B cell (primary cell): ENCODE measurements at places on chromosomes 6 and 20. TPM values are rescaled to one million over a fixed set of nuclear protein-coding genes. Genes with fewer than 3 reads are reported as not detected.

Gene SLC44A4
- not detected in 2 replicates for total RNA-seq

- no peak for DNase-seq
Observed at GRCh38 chr6:109853951-109854350, 124.2 kb upstream of the GPR6 start.

Gene KIAA1755
- not detected in 2 replicates for total RNA-seq

Gene NKAPL
- total RNA-seq, result 0.52 and 0.66 TPM in 2 replicates

Gene HLA-DRA
- total RNA-seq, result 2,785 and 2,881 TPM in 2 replicates

- no peak for DNase-seq
Observed at GRCh38 chr6:55775029-55775318, 100.4 kb downstream of the BMP5 start.

GRCh38 chr6:121826156-121826810, 390.8 kb downstream of the GJA1 start:
- DNase-seq, result no peak

- DNase-seq, result no peak
Observed at GRCh38 chr6:21881969-21882465, 288.5 kb downstream of the SOX4 start.

- no peak for DNase-seq
Observed at GRCh38 chr6:122803171-122803661, 14.2 kb downstream of the SMPDL3A start.

Gene ZFP57
- total RNA-seq, result 5.0 and 5.1 TPM in 2 replicates

Gene CLIC5
- 0.80 and 0.96 TPM in 2 replicates for total RNA-seq

DNA sequence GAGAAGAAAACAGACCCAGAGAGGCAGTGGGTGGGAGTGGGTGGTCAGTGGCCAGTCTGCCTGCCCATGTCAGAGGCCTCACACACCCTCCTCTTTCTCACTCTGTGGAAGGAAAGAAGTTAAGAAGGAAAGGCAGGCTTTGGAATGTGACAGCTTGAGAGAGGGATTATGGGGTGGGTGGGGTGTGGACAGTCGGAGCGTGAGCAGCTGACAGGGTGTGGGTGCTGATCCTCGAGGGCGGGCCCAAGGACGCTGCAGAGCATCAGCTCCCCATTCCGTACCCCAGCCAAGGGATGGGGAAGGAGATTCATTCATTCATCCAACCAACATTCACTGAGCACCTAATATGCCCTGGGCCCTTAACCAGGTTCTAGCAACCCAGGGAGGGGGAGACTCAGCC, 4.8 kb downstream of the TGM6 start:
- DNase-seq, result no peak

- no peak for DNase-seq
Observed at GRCh38 chr20:4065391-4065844, 50.1 kb upstream of the RNF24 start.

- no peak for DNase-seq
Observed at GRCh38 chr6:105045526-105045925, 88.6 kb downstream of the LIN28B start.

GRCh38 chr20:42747765-42748411, 441.8 kb downstream of the PTPRT start:
- DNase-seq, result no peak

- DNase-seq, result no peak
Observed at GRCh38 chr20:63293456-63293855, 470 bp downstream of the COL20A1 start.

Gene RUNX2
- total RNA-seq, result 2.2 and 2.4 TPM in 2 replicates

Gene PACSIN1
- 0.20 TPM in 1 of 2 replicates, not detected in the other for total RNA-seq

- no peak for DNase-seq
Observed at GRCh38 chr6:157961153-157961831, 20.4 kb upstream of the SYNJ2 start.

DNA sequence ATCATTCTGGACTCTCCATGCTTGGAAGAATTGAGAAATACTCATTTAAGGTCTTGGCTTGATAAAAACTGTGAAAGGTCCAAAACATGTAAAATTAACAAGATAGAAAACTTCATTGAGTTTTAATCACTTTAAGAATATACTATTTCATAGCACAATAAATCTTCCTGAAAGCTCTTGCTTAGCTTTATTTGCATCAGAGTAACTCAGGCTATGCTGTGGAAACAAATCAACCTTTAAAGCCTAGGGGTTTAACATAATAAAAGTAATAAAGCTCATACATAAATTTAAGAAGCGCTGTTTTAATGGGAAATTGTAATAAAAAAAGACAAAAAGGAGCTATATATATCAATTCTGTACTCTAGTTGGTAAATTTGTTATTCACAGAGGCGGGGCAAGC, 77.2 kb upstream of the PTCHD4 start:
- DNase-seq, result no peak

Gene C6orf132
- 0.05 TPM in 1 of 2 replicates, not detected in the other for total RNA-seq

DNA sequence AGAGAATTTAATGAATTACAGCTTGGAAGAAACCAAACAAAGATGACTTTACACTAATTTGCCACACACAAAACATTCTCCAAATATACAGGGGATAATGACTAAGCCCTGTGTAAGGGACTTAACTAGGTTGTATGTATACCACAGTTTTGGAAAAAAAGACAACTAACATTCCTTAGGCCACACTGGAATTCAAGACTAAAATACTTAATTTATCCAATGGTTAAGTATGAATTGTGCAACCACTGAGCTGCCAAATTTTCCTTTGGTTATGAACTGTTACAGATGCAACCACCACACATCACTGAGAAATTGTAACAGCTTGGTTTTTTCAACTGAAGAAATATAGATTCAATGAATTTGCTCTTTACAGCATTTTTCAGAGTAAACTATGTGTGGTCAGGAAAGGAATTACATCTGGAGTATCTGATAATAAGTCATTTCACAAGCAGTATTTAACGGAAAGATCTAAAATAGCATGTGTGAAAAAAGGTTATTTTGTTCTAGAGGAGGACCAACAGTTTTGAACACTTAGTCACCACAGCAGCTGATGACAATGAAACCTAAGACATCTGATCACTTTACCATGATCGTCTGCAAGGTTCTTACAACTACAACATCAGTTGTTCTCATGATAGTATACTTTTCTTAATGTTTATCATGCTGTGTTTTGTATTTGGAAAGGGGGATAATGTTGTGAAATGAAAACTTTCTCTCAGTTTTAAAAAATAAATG, 318.8 kb downstream of the BCKDHB start:
- no peak for DNase-seq

DNA sequence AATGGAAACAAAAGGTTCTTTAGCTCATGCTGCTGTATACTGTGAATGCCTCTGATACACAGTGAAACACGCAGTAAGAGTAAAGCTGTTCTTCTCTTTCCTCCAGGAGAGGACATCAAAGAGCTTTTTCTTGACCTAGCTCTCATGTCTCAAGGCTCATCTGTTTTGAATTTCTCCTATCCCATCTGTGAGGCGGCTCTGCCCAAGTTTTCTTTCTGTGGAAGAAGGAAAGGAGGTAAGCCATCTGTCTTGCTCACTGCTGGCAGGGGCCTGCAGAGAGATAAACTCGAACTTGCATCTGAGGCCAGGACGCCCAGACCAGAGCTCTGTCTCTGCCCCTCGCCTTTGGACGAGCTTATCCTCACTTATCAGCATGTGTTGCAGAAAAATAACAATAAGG, 37.7 kb downstream of the LY86 start:
- no peak for DNase-seq

- no peak for DNase-seq
Observed at GRCh38 chr6:38591439-38591838, 48.3 kb downstream of the BTBD9 start.

GRCh38 chr20:37298190-37298939, 8.9 kb downstream of the MANBAL start:
- no peak for DNase-seq

Gene OR2H1
- total RNA-seq, result not detected in 2 replicates

DNA sequence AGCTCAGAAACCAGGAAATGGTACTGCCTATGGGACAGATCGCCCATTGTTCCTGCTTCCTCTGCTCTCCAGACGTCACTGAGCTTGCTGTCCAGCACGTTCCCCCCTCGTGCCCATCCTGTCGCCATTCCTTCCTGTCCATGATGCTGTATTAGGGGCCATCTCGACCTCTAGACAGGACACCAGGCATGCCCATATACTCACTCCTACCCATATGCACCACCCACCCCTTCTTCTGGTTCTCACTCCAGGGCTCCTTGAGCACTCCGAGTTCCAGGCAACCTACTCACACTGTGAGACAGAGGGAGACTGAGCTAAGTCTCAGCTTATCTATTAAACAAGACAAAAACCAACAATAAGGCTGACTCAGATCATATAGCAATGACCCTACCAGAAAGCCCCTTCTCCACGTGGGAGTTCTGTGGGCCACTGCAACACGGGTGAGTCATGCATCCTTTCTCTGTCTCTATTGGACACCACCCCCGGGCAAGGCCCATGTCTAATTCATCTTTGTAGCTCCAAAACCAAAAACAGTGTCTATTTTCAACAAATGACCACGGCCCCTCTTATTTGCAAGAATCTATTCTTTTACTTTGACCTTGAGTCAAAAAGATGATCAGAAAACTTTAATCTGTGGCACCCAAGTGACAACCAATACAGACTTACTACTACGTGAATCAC, 65.7 kb downstream of the PSMG4 start:
- DNase-seq, result no peak

- no peak for DNase-seq
Observed at GRCh38 chr6:3831761-3832530, 17.2 kb upstream of the FAM50B start.

DNA sequence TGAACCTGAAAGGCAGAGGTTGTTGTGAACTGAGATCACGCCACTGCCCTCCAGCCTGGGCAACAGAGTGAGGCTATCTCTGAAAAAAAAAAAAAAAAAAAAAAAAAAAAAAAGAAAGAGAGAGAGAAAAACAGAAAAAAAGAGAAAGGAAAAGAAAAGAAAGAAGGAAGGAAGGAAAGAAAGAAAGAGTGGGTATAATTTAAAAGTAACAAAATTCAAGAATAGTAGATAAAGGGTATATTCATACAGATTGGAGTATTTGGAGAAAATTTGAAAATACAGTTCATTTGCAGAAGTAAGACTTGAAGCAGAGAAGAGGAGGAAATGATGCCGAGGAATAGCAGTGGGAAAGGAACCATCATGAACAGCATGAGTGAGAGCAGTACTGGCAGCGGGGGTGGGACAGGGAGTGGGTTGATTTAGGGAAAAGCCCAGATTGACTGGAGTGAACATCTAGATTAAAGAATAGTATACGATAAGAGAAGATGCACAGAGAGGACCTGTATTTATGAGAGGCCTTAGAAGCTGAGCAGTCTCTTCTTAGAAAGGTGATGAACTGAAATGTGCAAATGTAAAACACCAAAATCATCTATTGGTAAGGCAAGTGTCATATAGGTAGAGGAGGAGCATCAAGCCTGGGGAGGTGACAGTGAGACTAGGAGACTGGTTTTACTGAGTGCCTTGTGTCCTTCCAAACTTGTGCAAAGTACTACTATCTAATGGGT, 17.8 kb upstream of the HLA-DRB1 start:
- DNase-seq, result peak; percentile 73

GRCh38 chr6:159104163-159104925, 59.6 kb upstream of the TAGAP start:
- peak; percentile 88 for DNase-seq

- DNase-seq, result no peak
Observed at GRCh38 chr6:163620670-163621330, 206.3 kb downstream of the QKI start.

GRCh38 chr6:82712389-82712788, 348.8 kb downstream of the TPBG start:
- no peak for DNase-seq

GRCh38 chr6:135006386-135006914, 48.2 kb downstream of the HBS1L start:
- no peak for DNase-seq

Gene ULBP2
- total RNA-seq, result not detected in 2 replicates

GRCh38 chr6:63572747-63573075, 431 bp downstream of the LOC128125822 start:
- no peak for DNase-seq

- no peak for DNase-seq
Observed at GRCh38 chr20:47568019-47568418, 66.3 kb downstream of the NCOA3 start.

GRCh38 chr6:101226677-101227135, 166.8 kb upstream of the GRIK2 start:
- DNase-seq, result no peak

DNA sequence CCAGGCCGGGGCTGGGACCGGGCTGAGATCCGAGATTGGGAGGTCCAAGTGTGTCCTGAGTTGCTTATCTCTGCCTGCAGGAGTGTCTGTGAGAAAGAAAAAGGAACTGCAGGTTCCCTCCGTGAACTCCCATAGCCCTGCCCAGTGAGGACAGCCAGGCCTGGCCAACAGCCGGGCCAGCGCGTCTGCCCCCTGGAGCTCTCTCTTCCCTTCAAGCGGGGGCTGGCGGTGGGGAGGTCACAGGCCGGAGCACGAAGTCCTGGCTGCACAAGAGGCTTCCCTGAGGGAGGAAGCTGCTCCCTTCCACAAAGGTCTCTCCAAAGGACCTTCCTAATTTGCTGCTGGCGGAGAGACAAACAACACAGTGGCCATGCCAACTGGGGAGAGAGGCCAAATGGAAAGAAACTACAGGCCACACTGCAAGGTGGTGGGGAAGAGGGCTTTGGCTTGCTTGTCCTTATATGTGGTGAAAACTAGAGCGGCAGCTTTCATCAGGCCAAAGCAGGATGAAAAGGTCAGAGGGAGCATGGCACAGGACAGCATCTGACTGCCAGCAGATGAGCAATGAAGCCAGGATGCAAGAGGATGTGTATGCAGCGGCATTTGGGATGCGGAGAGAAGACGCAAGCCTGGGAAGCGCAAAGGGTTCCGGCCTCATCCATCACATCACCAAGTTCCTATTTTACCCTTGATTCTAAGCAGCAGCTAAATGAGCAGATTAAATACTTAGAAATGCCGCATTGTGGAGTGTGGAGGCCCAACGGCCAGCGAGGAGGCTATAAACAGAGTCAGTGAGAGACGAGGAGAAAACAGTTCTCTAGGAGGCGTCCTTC, 260.0 kb downstream of the ERMARD start:
- DNase-seq, result no peak

Gene LY6G5C
- 0.76 and 2.1 TPM in 2 replicates for total RNA-seq

GRCh38 chr20:25037288-25038102, 20.4 kb downstream of the ACSS1 start:
- DNase-seq, result peak; percentile 43

Gene HDGFL1
- not detected in 2 replicates for total RNA-seq

DNA sequence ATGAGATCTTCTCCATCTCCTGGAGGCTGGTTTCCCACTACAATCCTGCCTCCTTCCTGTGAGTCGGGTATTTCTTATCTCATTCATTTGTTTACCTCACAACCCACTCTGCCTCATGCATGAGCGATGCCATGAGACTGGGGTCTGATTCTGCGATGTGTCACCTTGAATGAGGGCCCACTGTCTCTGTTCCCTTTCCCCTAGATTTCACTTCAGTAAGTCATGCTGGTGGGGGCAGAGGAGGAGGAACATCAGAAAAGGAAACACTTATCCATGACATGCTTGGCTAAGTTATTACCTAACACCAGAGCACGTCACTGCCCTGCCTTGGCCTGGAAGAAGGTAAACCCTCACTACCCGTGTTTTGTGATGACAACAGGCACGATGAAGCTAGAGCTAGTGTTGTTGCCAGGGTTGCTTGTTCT, 337.4 kb upstream of the PRDM1 start:
- DNase-seq, result no peak

DNA sequence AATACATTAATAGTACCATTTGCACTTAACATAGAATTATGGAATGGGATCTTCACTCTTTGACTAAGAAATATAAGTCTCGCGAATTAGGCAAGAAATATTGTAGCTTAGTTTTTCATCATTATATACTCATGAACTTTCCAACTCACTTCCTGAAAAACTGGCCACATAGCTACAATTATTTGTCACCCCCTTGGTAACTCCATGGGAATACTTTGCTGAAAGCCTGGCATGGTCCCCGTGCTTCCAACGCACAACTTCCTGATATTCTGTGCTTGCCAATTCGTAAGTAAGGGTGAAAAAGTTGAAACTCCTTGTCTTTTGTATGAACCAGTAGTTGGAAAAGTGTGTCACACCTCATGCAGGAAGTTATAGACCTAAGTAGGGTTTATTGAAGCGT, 23.7 kb upstream of the HLA-DQA1 start:
- no peak for DNase-seq
